ENCODE measurements at places on chromosomes 5 and 9.
A peak's percentile ranks its signal among the peaks of the same experiment; 100 is the strongest.

DNA sequence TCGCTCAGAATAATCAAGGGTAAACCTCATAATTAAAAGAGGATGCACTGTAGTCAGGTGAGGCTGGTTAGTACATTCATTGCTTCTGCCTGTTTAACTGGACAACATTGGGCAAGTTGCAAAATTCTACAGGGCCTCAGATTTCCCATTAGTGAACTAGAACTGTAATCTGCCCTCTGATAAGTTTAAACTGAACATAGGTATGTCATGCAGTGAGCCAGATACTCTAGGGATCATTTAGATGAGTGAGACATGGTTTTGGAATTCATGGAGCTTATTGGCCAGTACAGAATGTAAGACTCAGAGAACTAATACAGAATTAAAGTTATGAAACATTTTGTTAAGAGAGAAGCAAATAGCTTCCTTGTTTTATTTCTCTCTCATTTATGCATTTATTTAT is 35.9 kb downstream of the RNF44 start:
- DNase-seq: no peak

DNA sequence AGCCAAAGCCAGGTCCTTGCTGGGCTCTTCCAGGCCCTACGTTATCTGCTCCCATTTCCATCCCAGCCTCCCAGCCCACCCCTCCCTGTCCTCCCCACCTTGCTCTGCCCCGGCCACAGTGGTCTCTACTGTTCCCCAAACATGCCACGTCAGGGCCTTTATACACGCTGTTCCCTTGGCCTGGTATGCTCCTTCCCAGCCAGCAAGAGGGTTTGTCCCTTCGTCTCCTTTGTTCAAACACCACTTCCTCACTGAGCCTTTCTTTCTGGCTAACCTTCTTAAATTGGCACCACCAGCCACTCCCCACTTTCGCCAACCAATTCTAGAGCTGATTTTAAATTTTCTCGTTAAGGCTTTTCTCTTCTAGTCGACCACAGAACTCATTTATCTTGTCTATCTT is 9.8 kb downstream of the SH2D3C start:
- DNase-seq: no peak

DNA sequence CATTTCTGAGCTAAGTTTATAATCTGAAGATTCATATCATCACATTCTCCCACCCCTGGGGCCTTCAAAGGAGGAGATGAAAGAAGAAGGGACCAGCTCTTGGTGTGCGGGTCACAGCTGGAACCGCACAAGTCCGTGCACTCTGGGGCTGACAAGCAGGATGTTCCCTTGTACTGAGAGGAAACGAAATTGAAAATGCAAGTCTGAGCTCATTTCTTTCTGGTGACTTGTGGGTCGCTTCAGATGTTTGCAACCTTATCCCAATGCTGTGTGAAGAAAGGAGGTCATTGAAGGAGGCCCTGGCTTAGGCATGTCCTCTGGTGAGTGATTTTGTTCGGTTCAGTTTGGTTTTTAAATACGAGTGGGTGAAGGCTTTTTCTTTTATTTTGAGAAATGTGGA is 59.6 kb downstream of the C9orf152 start:
- peak; percentile 47 for DNase-seq

DNA sequence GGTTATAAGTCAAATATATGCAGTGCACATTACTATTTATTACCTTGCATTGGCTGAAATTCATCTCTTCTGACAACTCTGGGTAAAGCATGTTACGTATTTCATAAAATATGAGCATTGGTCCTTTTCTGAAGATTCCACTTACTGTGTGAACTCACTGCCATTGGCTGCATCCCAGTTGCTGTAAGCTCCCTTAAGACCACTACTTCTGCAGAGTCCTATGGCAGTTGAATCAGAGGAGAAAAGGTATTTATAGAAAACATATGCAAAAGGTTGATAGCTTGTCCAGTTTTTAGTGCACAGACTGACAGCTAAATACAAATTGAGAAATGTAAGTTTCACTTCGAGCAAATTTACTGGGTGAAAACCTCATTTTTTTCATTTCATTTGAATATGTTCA is 394.6 kb upstream of the ARRDC3 start:
- DNase-seq: no peak

GRCh38 chr9:95572381-95573151 is 55.8 kb upstream of the PTCH1 start:
- DNase-seq: no peak

DNA sequence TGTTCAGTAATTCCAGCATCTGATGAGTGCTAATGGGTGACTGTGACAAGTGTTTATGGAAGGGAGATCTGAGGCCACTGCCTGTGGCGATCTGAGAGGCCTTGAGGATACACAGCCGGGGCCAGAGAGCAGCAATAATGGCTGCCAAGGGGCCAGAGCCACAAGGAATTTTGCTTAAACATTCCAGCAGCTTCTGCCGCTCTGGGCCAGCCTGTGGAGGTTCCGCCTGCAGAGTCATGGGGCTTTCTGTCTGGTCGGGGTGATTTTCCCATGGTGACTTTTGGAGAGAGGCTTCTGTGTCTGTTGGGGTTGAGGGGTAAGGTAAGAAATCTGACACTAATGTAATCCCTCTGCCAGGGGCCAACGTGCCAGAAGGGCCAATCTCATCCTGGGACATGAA is 353.5 kb downstream of the ADAMTS6 start:
- no peak for DNase-seq

GRCh38 chr5:160339406-160340130 is 27.2 kb upstream of the CCNJL start:
- DNase-seq: no peak

DNA sequence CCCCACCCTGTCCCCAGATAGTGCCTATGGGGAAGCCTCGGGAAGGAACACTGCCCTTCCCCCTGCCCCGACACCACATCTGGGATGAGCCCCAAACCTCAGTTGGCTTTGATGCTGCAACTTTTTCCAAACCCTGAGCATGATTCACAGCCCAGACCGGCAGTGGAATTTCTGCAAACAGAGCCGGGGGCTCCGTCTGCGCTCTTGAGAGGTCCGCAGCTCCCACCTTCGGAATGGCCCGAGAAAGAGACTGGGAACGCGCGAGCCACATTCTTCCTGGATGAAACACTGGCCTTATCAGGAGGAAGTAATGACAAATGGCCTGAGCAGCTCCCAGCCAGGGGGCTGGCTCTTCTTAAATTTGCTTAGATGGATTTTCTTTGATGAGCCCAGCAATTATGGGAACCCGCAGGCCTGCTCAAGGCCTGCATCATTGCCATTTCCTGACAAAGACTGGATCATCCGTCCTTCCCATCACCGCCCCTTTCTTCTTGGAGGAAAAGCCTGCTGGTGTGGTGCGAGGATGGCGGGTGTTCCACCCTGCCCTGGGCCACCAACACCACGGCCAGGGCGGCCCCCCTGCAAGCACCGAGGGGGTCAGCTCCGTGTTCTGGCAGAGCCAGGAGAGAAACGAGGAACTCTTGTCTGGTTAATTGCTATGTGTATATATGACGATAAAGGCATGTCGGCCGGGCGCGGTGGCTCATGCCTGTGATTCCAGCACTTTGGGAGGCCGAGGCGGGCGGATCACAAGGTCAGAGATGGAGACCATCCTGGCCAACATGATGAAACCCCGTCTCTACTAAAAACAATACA is 38.8 kb upstream of the COL5A1 start:
- no peak for DNase-seq

GRCh38 chr9:124369231-124369797 is 45.9 kb downstream of the PSMB7 start:
- DNase-seq: no peak

GRCh38 chr5:168578006-168578405 is 1.2 kb downstream of the PANK3 start:
- no peak for DNase-seq

- DNase-seq: no peak
Observed at GRCh38 chr5:159442206-159442850, 112.0 kb upstream of the IL12B start.

GRCh38 chr5:61631438-61631941 is 299.4 kb downstream of the ZSWIM6 start:
- no peak for DNase-seq

GRCh38 chr9:14353222-14354056 is 39.5 kb upstream of the NFIB start:
- DNase-seq: peak; percentile 80
